Activated T-cell treated with anti-CD3 and anti-CD28 coated beads, Interleukin-2, amount 50 U/mL, for 4 hours (primary cell): ENCODE measurements at places on chromosomes 6 and 20. TPM values are rescaled to one million over a fixed set of nuclear protein-coding genes. Genes with fewer than 3 reads are reported as not detected.
A peak's percentile ranks its signal among the peaks of the same experiment; 100 is the strongest.

DNA sequence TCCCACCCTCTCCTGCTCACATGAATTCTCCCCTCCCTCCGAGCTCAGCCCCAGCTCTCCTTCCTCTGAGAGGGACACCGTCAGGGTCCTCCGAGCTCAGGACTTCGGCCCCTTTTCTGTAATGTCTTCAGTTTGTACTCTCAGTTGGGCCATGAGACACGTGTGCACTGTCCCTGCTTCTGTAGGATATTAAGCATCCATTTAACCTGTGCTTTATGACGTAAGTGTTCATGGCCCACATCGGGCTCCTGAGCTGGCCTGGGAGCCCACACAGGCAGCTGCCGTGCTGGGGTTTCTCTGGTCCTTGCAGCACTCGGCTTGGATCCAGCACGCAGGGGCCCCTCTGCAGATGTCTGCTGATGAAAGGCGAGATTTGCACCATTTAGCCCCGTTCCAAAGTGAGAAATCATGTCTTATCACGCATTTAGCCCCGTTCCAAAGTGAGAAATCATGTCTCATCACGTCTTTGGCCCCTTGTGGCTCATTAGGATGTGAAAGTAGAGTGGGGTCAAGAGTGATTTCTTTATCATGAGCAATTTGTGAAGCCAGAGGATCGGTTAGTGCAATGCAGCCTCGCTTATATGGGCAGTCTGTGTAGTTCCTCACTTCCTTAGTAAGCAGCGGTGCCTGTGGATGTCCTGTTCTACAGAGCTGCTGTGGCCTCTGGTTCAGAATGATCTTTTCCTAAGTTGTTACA, 25.3 kb downstream of the DUSP22 start:
- DNase-seq, result no peak

DNA sequence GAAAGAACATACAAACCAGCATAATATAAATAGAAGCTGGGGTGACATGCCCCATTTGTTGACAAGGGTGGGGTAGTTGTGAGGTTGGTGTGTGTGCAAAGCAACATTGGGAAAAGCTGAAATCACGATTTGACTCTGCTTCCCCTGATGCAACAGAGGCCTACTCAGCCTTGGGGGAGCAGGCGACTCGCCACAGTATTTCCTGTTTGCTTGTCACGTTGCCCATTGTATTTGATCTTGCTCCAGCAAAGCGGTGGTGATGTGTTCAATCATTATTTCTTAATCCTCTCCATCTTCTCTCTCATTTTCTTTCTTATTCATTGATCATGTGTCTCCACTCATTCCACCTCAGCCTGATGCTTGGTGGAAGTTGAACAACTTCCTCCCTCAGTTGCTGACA, 165.8 kb upstream of the CITED2 start:
- peak; percentile 32 for DNase-seq

- DNase-seq, result no peak
Observed at GRCh38 chr6:76706086-76706485, 633.6 kb upstream of the IMPG1 start.

The LTB gene
- 186 TPM for total RNA-seq

GRCh38 chr6:97459986-97460385, 177.0 kb upstream of the MMS22L start:
- DNase-seq, result no peak

The FUT9 gene
- total RNA-seq, result not detected

DNA sequence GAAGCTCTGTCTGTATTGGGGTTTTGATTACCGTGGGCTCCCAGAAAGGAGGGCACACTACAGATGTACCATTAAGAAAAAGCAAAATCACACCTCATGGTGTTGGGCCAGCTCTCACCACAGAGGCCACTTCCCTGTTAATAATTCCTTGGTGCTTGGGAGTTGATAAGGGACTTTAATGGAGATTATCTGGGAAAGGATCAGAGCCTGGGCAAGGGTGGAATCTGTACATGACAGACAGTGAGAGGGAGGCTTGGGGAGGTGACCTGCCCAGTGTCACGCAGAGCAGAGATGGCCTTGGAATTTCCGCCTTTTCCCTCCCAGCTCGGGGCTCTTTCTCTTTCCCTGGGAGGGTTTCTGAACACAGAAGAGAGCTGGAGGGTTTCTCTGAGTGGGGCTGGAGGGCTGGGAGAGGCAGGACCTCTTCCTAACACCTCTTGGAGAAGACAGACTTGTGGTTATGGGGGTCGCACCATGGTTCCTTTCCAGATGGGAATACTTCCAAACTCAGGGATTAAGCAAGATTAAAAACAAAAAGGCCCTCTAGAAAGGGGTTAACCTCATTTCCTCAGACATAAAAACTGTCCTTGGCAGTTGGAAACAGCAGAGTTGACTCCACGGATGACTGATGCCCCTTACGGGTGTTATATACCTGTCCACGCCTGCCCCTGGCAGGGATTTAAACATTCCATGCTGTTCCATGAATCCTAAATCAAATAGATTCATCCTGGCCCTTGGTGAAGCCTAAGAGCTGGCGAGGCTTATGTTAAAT, 16.8 kb upstream of the KCNK16 start:
- no peak for DNase-seq

DNA sequence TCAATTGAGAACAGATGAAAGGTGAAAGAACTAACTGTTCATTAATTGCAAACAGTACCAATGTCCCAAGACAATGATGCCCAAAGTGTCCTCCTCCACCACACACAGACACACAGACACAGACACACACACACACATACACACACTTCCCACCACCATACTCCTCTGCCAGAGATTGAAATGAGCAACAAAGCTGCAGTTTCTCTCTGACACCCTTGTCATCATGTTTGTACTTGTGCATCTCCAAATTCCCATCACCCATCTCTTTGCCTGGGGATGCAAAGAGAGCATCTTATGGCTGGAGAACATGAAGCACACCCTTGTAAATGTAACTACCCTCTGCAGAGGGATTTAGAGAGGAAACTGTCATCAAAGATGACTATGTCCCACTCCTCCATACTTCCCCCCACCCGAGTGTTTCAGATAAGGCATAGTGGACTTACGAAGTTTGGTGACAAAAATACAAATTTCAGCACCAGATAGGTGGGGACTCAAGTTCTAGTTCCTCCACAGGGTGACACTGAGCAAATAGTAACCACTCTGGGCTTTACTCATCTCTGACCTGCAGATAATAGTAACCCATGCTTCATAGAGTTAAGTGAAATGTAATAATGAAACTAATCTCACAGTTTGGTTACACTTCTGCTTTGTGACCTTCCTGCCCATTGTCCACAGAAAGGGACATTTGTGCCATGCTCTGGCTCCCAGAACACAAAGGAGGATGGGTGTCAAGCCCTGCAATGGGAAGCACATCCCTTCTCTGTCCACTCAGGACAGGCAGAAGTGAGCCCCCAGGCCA, 8.7 kb downstream of the MAFB start:
- DNase-seq, result no peak

The LAMP5 gene
- total RNA-seq, result not detected

GRCh38 chr6:10404107-10404798, 10.6 kb downstream of the TFAP2A start:
- DNase-seq, result peak; percentile 67

The RNF182 gene
- total RNA-seq, result 0.08 TPM

DNA sequence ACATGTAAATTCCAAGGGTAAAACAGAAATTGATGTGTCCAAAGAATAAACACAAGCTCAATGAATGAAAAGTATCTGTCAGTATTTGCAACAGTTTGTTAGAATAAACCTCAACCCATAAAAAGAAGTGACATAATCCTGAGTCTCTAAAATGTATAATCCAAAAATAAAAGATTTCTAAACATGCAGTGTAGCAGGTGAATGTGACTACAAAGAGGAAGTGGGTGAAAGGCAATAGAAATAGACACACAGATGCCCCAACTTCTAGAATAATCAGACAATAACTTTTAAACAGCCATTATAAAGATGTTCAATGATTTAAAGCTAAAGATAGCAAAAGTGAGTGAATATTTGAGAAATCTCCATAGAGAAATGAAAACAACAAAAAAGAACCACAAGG, 1009.2 kb upstream of the GJE1 start:
- DNase-seq, result no peak

The HEY2 gene
- total RNA-seq, result 0.10 TPM

DNA sequence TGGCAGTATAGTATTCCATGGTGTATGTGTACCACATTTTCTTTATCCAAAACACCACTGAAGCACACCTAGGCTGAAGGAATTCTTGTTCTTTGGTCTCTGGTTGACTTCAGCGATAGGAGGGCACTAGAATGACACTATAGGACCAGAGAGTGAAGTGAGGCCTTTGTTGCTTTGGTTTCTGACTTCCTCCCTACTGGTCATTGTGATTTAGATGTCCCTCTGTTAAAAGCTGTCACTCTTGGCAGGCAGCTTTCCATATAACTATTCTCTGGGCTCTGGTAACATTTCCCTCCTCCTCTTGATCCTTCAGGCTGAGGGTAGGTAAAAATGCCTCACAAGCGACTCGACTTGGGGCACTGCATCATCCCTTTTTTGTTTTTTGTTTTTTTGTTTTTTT, 236.3 kb downstream of the MAFB start:
- no peak for DNase-seq

DNA sequence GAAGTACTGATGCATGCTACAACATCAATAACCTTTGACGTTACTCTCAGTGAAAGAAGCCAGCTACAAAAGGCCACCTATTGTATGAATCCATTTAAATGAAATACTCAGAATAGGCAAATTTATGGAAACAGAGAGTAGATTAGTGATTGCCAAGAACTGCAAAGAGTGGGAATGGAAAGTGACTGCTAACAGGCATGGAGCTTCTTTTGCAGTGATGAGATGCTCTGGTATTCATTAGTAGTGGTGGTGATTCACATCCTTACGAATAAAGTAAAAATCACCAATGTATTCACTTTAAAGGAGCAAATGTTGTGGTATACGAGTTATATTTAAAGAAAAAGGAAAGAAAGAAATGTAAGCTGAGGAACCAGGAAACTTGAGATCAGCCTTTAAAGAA, 126.8 kb upstream of the SAMD5 start:
- no peak for DNase-seq

The PTCHD4 gene
- not detected for total RNA-seq

- no peak for DNase-seq
Observed at GRCh38 chr6:97632341-97632740, 349.3 kb upstream of the MMS22L start.

GRCh38 chr6:51330971-51331370, 512.3 kb downstream of the TFAP2B start:
- DNase-seq, result no peak

The TRAPPC3L gene
- not detected for total RNA-seq

DNA sequence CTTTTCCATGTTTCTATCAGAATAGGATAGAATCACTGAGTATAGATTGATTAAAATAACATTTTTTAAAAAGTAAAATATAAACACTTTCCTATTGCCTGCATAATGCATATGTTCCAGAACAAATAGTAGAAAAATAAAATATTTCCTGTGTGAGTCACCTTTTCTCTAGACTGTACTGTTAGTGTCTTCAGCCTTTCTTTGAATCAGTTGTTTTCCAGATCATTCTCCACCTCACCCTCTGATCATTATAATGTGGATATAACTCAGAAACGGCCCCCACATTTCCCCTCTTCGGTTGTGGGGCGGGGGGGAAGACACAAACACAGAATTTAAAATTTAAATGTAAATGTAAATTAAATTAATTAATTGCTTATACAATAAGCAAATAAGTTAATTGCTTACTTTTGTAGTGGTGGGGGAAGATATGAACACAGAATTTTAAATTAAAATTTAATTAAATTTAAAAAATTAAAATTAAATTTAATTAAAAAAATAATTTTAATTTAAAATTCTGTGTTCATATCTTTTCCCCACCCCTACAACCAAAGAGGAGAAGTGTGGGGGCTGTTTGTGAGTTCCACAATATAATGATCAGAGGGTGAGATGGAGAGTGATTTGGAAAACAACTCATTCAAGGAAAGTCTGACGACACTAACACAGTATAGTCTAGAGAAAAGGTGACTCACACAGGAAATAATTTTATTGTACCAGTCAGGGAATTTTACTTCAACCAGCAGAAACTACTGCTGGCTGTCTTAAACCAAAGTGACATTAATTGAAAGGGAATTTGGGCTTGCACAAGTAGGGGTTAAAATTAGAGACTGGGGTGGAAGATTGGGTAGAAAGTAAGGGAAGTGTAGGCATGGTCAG, 37.1 kb upstream of the PROKR2 start:
- DNase-seq, result no peak

GRCh38 chr20:50701041-50701963, 10.0 kb upstream of the RIPOR3 start:
- no peak for DNase-seq

DNA sequence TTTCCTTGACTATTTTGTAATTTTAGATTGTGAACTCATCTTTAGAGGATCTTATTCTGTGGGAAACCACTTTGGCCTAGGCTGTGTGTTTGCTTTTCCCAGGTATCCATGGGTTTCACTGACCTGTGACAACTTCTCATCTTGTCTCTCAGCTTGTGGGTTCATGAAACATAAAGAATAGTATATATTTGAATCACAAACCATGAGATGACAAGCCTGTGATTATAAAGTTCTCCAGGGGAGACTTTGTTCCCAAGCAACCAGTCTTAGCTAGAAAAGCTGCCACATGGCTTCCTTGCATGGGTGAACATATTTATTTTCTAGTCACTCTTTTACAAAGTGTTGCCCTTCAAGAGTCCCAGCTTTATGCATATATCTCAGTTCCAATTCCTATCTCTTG, 201.9 kb downstream of the UBE3D start:
- no peak for DNase-seq

The SAPCD1 gene
- 12.1 TPM for total RNA-seq

- DNase-seq, result no peak
Observed at GRCh38 chr6:131065824-131066171, 2.8 kb upstream of the EPB41L2 start.

- DNase-seq, result peak; percentile 76
Observed at GRCh38 chr6:30810813-30811339, 66.5 kb upstream of the IER3 start.

The TMEM239 gene
- not detected for total RNA-seq

- no peak for DNase-seq
Observed at GRCh38 chr6:3617681-3618311, 133.7 kb downstream of the PXDC1 start.

The TFAP2A gene
- total RNA-seq, result not detected

The SLC29A1 gene
- 165 TPM for total RNA-seq

The COL19A1 gene
- 0.35 TPM for total RNA-seq

GRCh38 chr6:163635731-163636364, 221.3 kb downstream of the QKI start:
- no peak for DNase-seq

DNA sequence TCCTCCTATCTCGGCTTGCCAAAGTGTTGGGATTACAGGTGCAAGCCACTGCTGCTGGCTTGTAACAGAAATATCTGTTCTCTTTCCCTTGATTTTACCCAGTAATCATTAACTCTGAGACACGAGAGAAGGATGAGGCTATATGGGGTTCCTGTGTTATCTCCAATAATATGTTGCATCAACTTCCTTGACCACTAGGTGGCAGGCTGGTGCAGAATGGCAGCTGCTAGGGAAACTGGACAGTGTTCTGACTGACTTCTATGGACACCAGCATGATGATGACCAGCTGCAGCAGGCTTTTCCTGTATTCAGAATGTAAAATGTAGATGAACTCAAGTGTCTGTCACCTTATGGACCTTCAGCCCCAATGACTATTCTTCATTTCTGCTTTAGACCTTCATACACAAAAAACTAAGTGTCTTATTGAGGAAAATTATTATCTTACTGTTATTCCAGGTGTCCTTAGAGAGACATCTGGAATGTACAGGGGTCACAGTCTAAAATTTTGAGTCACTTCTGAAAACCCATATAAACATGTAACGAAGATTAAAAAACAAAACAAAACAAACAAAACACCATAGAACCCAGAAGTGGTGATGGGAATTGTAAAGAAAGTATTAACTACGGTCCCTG, 20.4 kb upstream of the CD109 start:
- peak; percentile 65 for DNase-seq
